Activated naive CD4-positive, alpha-beta T cell treated with anti-CD3 and anti-CD28 coated beads for 36 hours (primary cell): ENCODE measurements at places on chromosomes 13 and 19.

DNA sequence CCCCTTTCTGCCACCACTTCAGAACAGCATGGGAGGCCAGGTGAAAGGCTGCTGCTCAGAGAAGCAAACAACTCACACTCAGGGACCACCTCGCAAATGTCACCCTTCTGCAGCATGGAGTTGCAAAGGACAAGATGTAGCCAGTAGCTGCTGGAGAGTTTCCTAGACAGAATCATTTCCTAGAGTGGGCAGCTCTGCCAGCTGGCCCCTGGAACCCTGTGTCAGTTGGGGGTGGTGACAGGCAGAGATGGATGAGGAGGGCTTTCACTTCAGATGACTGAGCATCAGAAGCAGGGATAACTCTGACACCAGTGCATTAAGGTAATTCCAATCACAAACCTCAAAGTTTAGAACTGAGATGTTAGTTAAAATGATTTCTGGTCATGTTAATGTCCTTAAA, 34.4 kb upstream of the EPHX3 start:
- DNase-seq: no peak

GRCh38 chr19:46365561-46365960, 18.7 kb downstream of the PPP5C start:
- no peak for DNase-seq

- DNase-seq: no peak
These were observed 12.0 kb downstream of the GPX4 start for GRCh38 chr19:1115646-1116420.

DNA sequence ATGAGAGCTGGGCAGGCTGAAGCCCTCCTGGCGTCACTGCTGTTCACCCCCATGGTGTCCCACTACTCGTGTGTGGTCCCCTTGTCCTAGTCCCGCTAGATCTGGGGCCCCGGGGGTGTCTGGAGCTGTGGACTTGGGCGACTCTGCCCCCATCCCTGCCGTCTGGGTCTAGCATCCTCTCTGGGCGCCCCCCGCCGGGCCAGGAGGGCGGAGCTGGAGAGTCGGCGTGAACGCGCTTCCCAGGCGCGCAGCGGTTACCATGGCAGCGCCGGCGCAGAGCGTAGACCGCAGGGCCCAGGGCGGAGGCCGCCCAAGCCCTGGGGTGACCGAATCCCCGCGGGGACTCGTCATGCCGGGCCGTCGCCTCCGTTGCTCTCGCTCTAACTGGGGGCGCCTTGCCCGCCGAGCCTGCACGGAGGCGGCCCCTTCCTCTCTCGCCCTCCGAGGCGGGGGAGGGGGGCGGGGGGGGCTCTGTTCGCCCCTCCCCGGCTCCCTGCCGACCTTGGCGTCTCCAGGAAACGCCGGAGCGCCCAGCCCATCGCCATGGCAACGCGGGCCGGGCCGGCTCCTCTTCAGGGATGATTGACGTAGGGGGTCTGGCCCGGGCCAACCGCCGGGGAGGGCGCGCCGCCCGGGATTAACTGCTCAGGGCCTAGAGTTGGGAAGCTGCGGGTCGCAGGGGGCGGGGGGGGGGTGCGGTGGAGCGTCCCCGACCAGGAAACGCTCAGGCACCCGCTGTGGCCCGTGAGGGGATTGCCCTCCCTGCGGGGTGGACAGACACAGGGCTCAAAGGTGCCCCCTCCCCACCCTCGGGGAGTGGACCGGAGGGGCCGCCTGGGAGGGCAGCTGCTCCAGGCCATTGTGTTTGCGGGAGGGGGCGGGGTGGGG, 8.9 kb downstream of the ISYNA1 start:
- DNase-seq: peak; percentile 77

DNA sequence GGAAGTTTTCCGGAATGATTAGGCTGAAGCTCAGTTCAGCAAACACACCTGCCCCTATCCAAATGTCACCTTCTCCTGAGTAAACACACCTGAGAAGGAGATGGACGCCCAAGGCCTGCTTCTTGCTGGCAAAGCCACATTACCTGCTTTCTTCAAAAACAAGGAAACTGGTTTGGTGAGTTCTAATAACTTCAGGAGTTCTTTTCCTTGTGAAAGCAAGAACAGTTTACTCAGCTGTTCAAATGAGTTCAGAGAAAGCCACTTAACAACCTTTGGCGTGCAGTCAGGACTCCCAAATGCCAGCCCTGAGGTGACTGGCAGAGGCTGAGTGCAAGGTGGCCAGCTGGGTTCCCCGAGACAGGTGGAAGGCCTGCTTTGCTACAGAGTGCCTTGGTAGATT, 160.5 kb downstream of the STK24 start:
- no peak for DNase-seq

GRCh38 chr19:14772467-14772866, 5.9 kb downstream of the ADGRE2 start:
- DNase-seq: no peak

DNA sequence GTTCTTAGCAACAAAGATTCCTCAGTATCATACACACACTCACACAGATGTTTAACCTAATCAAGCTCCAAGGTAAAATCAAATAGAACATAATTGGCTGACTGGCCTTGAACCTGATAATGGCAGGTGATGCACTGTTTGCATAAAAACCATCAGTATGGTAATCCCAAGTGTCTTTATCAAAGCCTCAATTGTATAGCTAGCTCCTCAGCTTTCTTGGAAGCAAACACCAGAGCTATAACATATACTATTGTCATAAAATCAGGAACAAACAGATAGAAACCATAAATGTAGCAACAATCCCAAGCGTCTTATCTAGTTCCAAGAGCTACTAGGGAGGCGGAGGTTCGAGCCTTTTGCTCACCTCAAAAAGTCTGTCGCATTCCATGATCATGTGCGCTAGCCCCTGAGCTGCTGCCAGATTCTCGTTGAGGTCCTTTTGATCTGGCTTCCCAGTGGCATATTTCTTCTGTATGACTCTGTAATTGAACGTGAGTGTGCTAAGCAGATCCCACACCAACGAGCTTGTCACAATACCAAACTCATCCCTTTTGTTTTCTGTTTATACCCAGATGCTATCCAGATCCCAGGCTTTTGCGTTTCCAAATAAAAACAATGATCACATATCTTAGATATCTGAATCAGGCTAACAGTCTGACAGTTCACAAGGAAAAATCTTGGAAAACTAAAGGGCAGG, 95.3 kb downstream of the KL start:
- no peak for DNase-seq

DNA sequence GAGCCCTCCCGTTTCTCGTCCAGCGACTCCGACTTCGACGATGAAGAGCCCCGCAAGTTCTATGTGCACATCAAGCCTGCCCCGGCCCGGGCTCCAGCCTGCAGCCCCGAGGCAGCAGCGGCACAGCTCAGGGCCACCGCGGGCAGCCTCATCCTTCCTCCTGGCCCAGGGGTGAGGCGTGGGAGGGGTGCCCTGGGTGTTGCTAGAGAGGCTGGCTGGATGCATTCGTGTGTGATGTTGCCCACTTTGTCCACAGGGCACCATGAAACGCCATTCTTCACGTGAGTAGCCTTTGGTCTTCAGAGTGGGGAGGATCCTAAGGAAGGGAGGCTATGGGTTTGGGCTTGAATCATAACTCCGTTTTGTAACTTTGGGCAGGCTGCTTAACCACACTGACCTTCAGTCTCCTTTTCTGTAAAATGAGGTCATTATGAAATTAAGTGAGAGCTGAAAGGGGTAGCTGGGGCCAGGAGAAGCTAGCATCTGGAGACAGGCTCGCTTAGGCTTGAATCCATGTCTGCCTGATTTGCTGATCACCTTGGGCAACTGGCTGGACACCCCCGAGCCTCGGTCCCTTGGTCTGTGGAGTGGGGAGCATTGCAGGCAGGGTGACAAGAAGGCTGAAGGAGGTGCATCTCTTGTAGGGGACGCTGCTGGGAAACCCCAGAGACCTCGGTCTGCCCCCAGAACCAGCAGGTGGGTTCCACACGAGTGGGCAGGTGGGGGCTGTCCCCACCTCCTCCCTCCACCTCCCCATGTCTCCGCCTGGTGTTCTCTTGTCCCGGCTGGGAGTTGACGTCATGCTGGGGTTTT, 18.7 kb upstream of the B3GNT3 start:
- DNase-seq: no peak

GRCh38 chr13:21079761-21080592, 18.6 kb upstream of the LATS2 start:
- no peak for DNase-seq
